Left kidney (tissue), 8 donors: ENCODE measurements at places on chromosomes 6 and 20. TPM values are rescaled to one million over a fixed set of nuclear protein-coding genes. Genes with fewer than 3 reads are reported as not detected.

Gene ATRN
- polyA plus RNA-seq, result 59.3 TPM

Gene PXDC1
- 18.5 TPM for polyA plus RNA-seq

Gene OVOL2
- polyA plus RNA-seq, result 0.60 TPM

Gene FAM83C
- polyA plus RNA-seq, result not detected

Gene OR2H1
- not detected for polyA plus RNA-seq

Gene NKX2-2
- not detected for polyA plus RNA-seq

Gene CYB5R4
- polyA plus RNA-seq, result 9.8 TPM

Gene LAMP5
- 7.8 TPM for polyA plus RNA-seq

Gene SPTLC3
- 28.6 TPM for polyA plus RNA-seq

Gene RIPOR2
- 8.8 TPM for polyA plus RNA-seq

Gene BPIFB1
- polyA plus RNA-seq, result not detected

Gene MATN4
- polyA plus RNA-seq, result 0.25 TPM

Gene SLC17A3
- 1.3 TPM for polyA plus RNA-seq

Gene SLC17A2
- polyA plus RNA-seq, result 0.86 TPM

Gene PGK2
- polyA plus RNA-seq, result not detected

Gene HDGFL1
- polyA plus RNA-seq, result not detected

Gene FERMT1
- polyA plus RNA-seq, result 5.4 TPM

Gene SLC13A3
- 19.3 TPM for polyA plus RNA-seq

Gene OLIG3
- polyA plus RNA-seq, result not detected

Gene ANKRD6
- polyA plus RNA-seq, result 36.5 TPM
